ENCODE measurements at places on chromosomes 1 and 21.

DNA sequence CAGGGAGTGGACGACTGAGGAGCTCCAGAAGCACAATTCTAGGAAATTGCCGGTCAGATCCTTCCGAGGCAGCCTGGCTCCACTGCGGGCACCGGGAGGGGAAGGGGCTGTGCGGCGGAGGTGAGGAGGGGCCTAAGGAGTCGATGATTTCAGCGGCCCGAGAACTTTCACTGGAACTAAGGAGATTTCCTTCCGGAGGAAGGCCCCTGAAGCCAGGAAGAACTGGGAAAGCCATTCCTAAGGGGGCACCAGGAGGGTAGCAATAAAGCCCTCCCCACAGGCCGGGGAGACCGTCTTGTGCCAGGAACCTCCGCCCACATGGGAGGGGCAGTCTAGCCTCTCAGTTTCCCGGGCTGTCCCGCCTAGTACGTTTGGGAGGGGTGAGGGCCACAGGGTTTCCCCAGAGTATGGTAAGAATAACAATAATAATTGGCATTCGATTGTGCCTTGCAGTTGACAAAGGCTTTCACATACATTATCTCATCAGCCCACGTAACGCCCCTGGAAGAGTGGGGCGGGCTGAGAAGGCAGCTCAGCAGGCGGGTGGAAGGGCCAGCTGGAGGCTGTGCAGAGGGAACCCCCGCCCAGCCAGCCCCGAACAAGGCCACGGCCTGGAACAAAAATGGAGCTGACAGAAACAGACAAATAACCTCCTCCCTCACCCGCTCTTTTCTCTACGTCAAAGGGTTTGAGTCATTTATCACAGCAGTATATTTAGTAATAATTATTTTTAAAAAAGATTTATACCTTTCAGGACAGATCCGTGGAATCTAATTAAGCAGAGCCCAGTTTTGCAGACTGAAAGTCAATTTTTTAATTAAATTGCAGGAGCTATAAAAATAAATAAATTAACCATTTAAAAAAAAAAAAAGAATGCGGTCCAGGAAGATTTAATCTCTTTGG is 19.8 kb downstream of the NPR1 start:
- DNase-seq, result peak; percentile 78

DNA sequence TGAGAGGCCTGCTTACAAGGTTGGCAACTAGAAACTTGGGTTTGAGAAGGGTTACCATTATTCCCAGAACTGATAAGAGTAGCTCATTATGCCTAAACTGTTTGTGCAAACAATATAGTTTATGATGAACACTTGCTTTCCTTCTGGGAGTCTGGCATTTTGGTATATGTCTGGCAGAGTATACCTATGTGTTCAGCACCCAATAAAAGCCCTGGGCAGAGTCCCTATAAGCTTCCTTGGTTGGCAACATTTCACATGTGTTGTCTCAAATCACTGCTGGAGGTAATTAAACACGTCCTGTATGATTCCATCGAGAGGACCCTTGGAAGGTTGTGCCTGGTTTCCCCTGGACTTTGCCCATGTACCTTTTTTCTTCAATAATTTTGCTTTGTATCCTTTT is 39.7 kb upstream of the DMRTA2 start:
- DNase-seq, result no peak

DNA sequence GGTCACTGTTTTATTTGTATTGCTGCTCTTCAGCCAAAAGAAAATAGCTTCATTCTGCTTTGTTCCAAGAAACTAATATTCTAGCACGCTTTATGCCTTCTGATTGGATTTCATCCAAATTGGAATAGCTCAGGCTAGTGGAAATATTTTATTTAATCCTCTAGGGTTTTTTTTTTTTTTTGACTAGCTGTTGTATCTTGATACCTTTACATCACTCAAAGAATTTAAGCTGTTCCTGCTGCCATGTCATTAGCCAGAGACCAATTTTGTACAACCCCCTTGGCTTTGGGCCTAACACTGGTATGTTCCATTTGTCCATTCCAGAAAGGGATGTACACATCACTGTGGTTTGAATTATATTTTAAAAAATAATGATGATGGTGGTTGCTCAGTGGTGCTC is 103.0 kb downstream of the DISC1 start:
- DNase-seq, result no peak

DNA sequence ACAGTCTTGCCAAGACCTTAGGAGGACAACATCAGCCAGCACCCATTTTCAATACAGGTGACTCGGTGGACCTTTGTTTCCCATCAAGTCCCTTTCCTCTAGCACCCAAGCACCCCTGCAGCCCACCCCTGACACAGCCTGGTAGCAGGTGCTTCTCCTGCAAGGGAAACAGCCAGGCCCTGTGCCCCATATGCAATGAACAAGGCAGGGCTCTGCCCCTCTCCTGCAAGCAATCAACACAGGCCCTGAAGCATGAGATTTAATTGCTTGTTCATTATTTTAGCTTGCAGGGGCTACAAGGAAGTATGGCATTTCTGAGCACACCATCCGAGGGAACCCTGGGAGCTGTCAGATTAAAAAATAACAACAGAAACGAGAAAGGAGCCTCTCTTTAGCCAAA is 35.4 kb downstream of the TCP10L start:
- peak; percentile 31 for DNase-seq

Data from right kidney (tissue), 9 donors.